Neural crest cell (in vitro differentiated cells): ENCODE measurements at places on chromosomes 13 and 19.

DNA sequence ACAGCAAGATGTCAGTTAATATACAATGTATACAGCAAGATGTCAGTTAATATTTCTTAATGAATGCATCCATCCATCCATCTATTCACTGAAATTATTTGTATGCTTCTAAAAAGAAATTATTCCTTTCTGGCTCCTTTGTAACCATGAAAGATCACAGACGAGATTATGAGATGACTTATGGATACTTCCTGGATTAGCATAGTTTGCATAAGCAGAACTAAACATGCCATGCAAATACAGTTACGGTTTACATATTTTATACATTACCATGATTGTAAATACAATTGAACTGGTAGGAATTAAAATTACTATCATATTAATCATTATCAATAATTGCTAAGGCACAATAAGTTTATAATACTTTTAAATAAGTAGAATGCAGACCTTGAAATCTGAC lies 32.7 kb downstream of the NALCN start:
- no peak for DNase-seq

DNA sequence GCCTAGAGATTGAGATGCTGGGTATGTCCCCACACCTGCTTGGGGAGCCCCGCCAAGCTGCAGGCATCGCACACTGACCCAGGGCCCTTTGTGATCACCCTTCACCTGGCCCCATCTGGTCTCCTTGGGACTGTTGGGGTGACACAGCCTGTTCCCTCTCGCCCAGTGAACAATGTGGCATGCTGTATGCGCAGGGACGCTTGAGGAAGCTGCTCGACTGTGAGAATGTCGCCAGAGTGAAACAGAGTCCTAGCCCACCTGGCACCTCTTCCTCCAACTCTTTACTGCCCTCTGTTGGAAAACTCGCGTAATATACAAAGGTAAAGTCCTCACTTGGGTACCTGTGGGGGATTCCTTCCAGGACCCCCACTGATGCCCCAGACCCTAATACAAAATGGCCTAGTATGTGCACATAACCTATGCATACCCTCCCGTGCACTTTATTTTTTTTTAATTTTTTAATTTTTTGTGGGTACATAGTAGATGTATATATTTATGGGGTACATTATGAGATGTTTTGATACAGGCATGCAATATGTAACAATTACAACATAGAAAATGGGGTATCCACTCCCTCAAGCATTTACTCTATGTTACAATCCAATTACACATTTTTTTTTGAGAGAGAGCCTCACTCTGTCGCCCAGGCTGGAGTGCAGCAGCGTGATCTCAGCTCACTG lies 9.0 kb downstream of the BLOC1S3 start:
- no peak for DNase-seq

GRCh38 chr19:41821003-41821735 lies 23.3 kb downstream of the LYPD4 start:
- DNase-seq, result peak; percentile 14

GRCh38 chr13:85411591-85411990 lies 387.6 kb downstream of the SLITRK6 start:
- no peak for DNase-seq

- no peak for DNase-seq
Observed at GRCh38 chr19:33274663-33275558, 27.4 kb downstream of the CEBPA start.

DNA sequence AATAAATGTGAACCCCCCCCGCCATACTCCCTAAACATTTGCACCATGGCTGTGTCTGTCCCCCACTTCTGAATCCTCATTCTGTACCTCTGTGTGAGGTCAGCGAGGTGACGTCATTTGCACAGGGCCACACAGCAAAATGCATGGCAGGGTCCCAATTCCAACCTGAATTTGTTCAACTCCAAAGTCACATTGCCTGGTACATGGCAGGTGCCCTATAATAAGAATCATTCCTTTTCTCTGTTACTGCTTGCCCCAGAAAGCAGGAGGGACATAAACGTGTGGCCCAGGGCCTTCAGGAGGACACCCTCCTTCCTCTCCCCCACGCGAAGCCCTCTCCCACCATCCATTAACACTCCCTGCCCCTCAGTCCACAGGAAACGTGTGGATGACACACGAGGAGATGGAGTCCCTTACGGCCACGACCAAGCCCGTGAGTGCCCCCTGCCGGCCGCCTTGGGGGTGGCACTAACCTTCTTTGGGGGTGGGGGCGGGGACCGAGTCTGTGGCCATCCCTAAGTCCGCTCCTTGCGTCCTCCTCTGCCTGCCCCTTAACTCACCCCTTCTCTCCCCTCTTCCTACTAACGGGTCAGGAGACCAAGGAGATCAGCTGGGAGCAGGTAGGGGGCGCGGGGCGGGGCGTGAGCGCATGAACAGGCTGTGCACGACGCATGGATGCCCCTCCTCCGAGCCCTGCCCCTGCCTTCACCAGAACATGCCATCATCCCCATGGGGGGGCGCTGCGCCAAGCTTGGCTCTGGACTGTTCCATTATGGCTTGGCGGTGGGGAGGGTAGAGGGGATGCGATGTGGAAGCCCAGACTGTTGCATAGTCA lies 9.4 kb downstream of the HRC start:
- DNase-seq, result peak; percentile 86

GRCh38 chr19:14265290-14266036 lies 59.5 kb upstream of the ADGRL1 start:
- no peak for DNase-seq

- no peak for DNase-seq
Observed at GRCh38 chr19:57537953-57538547, 10.9 kb downstream of the ZNF549 start.

DNA sequence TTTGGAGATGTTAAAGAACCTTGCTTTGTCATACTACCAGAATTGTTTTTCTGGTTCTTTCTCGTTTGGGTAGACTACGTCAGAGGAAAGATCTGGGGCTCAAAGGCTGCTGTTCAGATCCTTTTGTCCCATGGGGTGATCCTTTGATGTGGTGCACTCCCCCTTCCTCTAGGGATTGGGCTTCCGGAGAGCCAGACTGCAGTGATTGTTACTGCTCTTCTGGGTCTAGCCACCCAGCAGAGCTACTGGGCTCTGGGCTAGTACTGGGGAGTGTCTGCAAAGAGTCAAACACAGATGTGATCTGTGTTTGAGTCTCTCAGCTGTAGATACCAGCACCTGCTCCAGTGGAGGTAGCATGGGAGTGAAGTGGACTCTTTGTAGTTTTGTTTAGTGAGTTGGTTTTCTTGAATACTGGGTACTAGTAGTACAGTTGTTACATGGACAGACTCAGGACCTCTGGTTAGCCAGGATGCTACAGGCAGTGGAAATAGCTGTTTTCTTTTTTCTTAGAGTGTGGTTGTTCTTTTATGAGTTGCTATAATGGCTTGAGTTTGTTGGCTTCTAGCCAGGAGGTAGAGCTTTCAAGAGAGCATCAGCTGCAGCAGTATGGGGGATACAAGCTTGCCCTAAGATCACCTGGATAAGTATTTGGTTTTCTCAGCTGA lies 34.4 kb downstream of the DNAJC15 start:
- DNase-seq, result no peak

DNA sequence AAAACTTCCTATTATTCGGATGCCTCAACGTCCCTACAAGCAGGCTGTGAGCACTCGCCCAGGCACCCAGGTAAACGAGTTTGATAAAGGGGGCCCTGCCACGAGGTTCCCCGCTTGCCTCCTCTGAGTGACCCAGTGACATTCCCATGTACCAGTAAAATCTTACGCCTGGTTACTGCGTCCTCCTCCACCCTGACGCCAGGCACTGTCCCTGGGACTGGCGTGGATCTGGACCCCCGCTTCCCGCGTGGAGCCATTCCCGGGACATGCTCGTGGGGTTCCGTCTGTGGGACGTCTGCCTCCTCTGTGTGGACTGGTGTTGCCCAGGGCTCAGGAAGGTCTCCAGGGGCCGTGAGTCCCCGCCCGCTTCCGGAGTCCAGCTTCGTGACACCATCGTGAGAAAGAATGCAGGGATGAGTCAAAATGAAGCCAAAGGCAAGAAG lies 407 bp upstream of the ZNF550 start:
- no peak for DNase-seq

- no peak for DNase-seq
Observed at GRCh38 chr13:109698779-109699178, 87.6 kb downstream of the IRS2 start.

DNA sequence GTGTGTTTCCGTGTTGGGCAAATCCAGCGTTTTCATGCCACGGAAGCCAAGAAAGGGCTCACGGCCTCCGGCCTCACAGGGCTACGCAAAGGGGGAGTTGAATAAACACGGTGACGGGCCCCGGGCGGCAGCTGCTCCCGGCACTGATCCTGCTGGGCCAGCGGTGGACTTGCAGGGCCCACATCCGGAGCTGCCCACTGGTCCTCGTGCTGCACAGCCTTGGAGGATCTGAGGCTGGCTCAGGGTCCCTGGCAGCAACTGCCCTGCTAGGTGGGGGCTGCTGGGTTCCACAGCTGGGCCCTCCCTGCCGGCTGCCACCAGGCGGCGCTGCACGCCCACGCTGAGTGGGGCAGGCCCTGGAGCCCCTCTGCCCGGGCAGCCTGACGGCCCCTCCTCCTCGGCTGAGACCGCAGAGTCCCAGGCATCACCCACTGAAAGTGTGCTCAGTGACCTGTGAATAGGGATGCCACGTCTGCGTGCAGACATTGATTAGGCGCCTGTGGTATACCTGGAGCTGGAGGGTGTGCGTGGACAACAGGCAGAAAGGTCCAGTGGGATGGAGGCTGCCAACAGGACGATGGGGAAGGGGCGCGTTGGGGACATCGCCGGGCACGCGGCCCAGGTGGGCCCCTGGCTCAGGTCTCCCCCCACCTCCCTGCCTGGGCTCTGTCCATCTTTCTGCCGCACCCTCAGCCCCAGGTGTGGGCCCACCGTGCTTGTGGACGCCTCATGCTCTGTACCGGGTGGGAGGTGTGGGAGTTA lies 5.3 kb upstream of the HCN2 start:
- peak; percentile 80 for DNase-seq

- DNase-seq, result no peak
Observed at GRCh38 chr13:98664047-98664446, 87.1 kb upstream of the STK24 start.

DNA sequence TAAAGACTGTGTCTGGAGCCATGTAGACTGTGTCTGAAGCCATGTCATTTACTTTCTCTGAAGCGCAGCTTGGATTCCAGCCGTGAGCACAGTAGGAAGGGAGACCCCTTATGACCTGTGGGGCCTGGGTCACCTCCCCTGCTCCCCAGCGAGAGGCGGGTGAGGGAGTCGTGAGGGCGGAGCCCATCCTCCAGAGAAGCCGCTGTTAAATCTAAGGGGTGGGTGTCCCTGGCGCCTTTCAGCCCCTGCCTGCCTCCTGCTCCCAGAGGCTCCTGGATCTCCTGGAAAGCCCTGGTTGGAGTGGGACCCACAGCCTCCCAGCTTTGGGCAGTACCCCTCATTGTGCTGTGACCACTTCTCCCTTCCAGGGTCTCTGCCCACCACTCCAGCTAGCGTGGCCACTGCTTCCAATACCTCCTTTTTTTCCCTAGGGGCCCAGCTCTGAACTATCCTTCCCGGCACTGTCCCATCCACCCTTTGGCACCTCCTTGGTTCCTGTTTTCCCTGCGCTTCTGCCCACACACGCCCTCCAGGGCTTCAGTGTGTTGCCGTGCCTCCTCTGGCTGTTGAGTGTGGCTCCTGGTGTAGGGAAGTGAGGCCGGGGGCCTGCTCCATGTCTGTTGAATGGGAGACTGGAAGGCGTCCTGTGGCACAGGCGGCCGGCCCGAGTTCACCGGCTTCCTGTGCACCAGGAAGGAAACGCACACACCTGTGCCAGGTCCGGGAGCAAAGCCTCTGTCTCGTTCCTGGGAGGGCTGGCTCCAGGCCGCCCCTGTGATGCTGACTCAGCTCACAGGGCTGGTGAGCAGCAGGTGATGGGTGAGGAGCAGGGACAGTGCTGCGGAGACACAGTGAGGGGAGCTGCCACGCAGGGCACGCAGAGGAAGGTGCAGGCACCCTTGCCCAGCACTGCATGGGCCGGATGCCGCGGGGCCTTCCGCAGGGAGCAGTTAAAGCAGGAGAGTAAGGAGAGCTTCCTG lies 29.4 kb downstream of the ATP4B start:
- no peak for DNase-seq

- DNase-seq, result no peak
Observed at GRCh38 chr13:90108547-90108946, 1238.9 kb upstream of the MIR17HG start.

- DNase-seq, result no peak
Observed at GRCh38 chr13:97548138-97548537, 114.2 kb downstream of the RAP2A start.

GRCh38 chr19:15285896-15286591 lies 46.3 kb downstream of the BRD4 start:
- DNase-seq, result no peak
